Activated naive CD4-positive, alpha-beta T cell treated with anti-CD3 and anti-CD28 coated beads for 36 hours (primary cell): ENCODE measurements at places on chromosomes 5 and 9. TPM values are rescaled to one million over a fixed set of nuclear protein-coding genes. Genes with fewer than 3 reads are reported as not detected.

- DNase-seq = no peak
Observed at GRCh38 chr5:97412959-97413358, 229.9 kb upstream of the RIOK2 start.

GRCh38 chr5:41834506-41834905 lies 35.7 kb downstream of the OXCT1 start:
- no peak for DNase-seq

DNA sequence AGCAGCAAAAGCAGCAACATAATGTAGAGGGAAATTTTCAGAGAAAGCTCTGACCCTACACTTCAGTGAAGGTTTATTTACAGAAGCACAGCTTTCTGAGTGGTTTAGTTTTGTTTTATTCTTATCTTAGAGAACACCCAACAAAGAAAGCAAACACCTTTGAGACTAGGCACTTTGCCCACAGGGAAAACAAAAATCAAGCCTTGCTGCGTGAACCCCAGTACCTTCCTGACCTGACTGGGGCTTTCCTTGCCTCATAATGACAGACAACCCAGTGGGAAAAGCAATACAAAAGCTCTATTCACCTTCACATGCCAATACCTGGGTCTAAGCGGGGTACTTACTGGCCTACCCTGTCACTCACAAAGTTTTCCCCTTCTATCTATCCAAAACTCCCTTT lies 189.8 kb downstream of the HINT1 start:
- DNase-seq = no peak

DNA sequence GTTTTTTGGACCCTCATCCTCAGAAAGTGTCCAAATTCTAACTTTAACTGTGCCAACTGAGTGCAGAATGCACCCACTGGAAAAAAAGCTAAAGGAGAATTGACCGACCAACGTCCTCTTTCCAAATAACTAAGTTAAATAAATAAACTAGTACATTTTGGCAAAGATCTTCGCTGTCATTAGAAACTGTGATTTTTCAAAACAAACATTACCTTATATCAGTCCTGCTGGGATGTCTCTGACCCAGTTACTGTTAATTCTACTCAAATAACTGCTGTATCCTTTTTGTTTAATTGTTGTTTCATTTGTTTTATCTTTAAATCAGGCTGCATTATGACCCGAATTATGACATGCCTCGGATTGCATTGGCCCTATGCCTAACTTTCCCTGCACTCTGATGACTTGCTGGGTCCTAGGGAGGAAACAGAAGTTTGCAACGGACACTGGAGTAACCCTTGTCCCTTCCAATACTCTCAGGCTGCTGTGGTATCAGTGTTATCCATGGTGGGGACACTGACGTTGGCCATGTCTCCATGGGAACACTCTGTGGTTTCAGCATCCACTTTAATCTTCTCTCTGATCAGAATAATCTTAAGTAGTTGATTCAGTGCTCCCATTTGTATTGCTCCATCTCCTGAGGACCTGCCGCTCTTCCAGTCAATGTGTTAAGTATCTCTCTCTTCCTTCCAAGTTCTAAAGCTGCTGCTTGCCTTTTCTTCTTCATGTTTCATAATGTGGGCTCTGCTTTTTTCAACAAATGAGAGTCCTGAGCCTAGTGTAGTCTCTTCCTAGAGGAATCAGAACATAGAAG lies 11.1 kb upstream of the IFNA5 start:
- DNase-seq = no peak

DNA sequence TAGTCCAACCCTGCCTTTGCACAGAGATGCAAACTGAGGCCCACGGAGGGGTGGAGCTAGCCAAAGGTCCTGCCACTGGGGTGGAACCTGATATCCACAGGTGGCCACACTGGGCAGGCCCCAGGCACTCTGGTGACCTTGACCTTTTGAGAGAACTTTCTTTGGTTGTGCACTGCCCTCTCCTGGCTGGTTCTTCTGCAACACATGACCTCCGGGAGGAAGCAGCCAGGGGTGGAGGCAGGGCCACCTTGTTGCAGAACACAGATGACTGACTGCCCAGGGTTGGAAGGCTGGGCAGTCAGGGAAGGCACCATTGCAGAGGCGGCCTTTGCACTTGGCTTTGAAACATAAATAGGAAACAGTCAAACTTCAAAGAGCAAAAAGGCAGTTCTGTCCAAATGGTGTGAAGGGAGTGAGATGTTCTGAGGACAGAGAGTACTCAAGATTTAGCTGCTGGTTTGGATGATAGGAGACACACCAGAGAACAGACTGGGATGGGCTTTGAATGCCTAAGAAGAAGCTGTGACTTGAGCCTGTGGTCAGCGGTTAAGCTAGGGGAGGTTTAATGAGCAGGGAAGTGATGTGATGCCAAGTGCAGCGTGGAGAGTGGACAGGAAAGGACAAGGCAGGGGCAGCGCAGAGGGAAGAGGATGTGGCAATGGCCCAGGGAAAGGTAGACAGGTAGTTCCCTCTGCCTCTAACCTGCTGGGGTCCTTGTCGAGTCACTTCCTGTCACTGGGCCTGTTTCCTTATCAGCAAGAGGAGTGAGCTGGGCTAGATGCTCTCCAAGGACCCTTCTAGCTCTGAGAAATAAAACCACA lies 6.8 kb upstream of the TCOF1 start:
- peak; percentile 81 for DNase-seq

DNA sequence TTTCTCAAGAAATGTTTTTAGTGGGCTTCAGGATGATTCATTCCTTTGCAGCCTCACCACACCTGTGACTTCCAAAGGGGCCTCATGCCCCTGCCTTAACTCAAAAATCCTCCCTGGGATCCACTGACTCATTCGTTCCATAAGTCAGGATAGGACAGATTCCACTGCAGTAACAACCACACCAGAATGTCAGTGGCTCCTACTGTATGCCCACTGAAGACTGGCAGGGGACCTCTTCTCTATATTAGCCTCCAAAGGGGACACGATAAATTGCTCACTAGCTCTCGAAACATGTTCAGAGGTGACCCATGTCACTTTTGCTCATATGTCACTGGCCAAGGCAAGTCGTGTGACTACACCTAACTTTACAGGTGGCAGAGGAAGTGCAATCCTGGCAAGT lies 25.7 kb upstream of the LHX2 start:
- no peak for DNase-seq

- DNase-seq = no peak
Observed at GRCh38 chr9:8408575-8409190, 609.1 kb upstream of the DMAC1 start.

DNA sequence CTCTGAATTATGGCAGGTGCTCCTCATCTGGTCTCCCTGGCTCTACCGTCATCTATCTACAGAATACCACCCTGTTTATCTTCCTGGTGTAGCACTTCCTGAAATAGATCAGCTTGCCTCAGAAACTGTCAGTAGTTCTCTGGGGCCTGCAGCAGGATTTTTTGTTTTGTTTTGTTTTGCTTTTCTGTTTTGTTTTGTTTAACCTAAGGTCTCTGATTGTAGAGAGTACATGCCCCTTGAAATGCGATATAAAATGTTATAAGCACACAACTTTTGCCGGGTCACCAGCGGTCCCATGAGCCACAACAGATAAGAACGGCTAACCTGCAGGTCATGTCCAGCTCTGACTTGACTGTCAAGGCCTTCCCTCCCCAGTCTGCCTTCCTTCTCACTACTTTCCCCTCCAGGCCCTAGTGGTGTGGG lies 26.6 kb upstream of the CREBRF start:
- no peak for DNase-seq

DNA sequence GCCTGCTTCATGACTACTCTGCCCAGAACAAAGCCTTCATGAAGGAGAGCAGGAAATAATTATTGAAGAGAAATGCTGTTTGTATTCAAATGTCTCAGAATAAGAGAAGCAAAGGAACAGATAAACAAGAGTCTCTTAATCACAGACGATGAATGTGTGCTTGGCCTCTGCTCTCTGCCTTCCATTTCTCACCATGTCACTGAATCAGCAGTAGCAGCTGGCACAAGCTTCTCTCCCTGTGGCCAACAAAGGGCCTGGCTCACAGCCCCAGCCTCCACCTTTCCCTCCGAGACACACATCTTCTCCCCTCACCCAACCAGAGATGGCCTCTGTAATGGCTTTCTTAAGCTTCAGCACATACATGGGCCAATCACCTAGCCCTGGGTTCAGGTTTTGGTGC lies 128.1 kb upstream of the SLIT3 start:
- no peak for DNase-seq

DNA sequence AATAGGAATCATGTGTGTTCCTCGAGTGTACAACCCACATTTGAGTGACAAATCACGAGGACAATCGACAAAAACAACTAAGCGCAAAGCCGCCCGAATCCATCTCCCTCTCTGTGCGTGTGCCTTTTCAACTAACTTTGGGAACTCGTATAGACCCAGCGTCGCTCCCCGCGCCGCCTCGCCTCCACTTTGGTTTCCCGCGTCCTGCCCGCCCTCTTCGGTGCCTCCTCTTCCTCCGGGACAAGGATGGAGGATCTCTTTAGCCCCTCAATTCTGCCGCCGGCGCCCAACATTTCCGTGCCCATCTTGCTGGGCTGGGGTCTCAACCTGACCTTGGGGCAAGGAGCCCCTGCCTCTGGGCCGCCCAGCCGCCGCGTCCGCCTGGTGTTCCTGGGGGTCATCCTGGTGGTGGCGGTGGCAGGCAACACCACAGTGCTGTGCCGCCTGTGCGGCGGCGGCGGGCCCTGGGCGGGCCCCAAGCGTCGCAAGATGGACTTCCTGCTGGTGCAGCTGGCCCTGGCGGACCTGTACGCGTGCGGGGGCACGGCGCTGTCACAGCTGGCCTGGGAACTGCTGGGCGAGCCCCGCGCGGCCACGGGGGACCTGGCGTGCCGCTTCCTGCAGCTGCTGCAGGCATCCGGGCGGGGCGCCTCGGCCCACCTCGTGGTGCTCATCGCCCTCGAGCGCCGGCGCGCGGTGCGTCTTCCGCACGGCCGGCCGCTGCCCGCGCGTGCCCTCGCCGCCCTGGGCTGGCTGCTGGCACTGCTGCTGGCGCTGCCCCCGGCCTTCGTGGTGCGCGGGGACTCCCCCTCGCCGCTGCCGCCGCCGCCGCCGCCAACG lies at the start of gene GPR150:
TSS of gene GPR150 (plus strand) at position 58 of the 840 bp plus-strand sequence. CDS start at position 247, 189 bp downstream.
- peak; percentile 69 for DNase-seq

DNA sequence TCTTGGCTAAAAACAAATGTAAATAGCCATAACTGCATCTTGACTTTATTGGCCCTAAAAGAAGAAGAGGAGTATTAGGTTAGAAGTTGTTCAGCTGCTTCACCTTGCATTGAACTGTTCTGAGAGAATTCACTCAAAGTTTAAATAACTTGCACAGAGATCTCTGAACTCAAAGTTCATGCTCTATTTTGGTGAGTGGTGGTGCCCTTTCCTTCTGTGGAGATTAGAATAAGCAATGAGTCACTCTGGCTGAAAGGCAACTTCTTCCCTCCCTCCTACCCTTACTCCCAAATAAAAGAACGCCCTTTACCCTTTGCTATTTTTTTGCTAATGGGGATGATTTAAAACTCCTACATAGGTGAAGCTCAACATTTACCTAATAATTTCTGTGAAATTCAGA lies 48.9 kb downstream of the ERMP1 start:
- no peak for DNase-seq

- peak; percentile 53 for DNase-seq
Observed at GRCh38 chr9:95507464-95508241, 9.1 kb downstream of the PTCH1 start.

The MYMK gene
- not detected for total RNA-seq

The ALDH1A1 gene
- not detected for total RNA-seq

The FOXE1 gene
- 0.10 TPM for total RNA-seq

The PIGO gene
- total RNA-seq = 23.7 TPM

The RGS7BP gene
- not detected for total RNA-seq

The FOXD4L4 gene
- not detected for total RNA-seq

The KIF20A gene
- total RNA-seq = 78.9 TPM
